ENCODE measurements at places on chromosomes 2 and 18.

DNA sequence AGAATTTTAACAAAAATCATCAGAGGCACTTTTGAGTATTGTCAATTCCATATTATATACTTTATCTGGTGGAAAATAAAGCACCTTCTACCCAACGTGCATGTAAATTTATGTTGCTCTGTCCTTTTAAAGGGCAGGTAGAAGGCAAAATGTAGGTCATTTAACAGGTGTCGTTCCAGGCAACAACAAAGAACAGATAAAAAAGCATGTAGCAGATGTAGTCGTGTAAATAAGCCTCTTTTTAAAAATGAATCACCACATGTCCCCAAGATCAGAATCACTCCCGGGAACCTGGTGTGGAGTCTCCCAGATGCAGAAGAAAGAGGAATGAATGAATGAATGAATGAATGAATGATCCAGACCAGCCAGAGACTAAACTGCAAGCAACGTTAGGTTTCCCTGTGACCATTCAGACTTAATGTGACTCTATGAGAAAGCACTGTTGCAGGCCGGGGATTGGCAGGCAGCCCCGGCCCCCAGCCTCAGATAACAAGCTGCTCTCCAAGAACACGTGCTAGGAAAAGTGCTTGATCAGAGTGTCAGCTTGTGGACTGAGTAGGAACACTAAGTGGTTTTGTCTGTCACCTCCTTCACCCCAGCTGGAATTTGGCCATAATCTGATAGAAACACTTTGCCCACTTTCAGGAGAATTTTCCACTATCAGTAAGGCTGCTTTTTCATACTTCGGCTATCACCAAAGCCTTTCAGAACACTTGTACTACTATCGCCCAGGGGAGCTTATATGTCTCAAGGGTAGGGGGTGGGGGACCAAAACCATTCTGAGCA lies 100.6 kb downstream of the CDK15 start:
- DNase-seq: no peak

GRCh38 chr2:234935311-234935710 lies 16.5 kb upstream of the SH3BP4 start:
- no peak for DNase-seq

- DNase-seq: no peak
These were observed 44.5 kb downstream of the TNS1 start for GRCh38 chr2:217958206-217958883.

- DNase-seq: peak; percentile 30
These were observed 478.2 kb downstream of the PTPRM start for GRCh38 chr18:8045160-8045883.

GRCh38 chr2:72129681-72130340 lies 17.9 kb downstream of the CYP26B1 start:
- no peak for DNase-seq

DNA sequence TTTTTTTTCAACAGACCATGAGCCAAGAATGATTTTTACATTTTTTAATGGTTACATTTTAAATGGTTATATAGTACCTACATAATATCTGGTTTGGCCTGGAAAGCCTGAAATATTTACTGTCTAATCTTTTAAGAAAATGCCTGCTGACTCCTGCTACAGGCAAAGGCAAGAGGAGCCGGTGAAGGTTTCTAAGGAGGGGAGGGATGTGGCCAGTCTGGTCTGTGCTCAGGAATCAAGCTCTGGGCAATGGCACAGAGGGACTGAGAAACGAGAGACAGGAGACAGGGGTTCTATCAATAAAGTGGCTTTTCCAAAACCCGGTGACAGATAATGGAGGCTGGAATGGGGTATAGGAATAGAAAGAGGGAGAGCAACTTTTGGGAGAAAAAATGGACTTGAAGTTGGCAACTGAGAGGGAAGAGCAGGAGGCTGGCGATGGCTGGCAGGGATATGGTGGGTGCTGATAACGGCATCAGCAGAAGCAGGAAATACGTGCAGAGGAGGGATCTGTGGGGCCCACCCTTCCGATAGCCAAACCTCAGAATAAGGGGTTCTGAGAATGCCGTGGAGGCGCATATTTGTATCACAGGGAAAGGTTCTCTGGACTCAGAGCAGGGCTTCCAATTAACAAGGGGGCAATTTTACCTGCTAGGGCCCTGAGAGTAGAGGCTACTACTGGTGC lies 64.0 kb upstream of the DNMT3A start:
- DNase-seq: no peak

- DNase-seq: no peak
These were observed 102.9 kb upstream of the ALPP start for GRCh38 chr2:232275670-232276069.

DNA sequence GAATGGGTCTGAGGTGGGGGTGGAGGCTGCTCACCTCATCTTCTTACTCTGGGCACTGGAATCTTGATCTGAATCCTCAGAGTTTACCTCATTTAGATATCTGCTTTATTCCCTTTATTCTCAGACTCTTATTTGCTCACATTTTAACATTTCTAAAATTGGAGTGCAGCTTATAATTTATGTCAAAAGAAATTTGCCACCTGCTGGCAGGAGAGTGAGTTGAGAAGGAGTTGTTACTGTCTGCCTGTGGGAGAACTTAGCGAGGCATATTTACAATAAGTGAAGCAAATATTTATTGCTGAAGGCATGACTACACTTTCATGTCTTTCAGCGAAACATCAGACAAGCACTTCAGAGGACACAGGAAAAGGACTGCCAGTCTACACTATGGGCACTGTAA lies 16.4 kb upstream of the KIAA2012 start:
- no peak for DNase-seq

- DNase-seq: no peak
These were observed 138.9 kb upstream of the ERBB4 start for GRCh38 chr2:212677466-212677865.

GRCh38 chr2:1591978-1592907 lies 152.1 kb downstream of the PXDN start:
- no peak for DNase-seq

DNA sequence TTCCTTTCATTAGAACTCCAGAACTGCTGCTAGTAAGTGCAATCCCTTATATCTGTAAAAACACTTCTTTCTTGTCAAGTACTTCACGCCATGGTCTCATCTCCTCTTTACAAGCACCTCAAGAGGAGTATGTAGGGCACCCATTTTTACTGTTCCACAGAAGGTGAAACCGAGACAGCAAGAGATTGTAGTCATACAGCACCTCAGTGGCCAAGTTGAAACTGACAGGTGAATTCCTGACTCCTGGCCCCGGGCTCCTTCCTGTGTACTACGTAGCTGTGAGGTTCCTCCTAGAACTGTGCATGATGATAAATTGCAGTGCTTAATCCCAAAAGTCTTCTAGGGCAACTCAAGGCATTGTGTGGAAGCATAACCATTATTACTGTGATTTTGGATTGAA lies 131.5 kb upstream of the MEIS1 start:
- DNase-seq: no peak

DNA sequence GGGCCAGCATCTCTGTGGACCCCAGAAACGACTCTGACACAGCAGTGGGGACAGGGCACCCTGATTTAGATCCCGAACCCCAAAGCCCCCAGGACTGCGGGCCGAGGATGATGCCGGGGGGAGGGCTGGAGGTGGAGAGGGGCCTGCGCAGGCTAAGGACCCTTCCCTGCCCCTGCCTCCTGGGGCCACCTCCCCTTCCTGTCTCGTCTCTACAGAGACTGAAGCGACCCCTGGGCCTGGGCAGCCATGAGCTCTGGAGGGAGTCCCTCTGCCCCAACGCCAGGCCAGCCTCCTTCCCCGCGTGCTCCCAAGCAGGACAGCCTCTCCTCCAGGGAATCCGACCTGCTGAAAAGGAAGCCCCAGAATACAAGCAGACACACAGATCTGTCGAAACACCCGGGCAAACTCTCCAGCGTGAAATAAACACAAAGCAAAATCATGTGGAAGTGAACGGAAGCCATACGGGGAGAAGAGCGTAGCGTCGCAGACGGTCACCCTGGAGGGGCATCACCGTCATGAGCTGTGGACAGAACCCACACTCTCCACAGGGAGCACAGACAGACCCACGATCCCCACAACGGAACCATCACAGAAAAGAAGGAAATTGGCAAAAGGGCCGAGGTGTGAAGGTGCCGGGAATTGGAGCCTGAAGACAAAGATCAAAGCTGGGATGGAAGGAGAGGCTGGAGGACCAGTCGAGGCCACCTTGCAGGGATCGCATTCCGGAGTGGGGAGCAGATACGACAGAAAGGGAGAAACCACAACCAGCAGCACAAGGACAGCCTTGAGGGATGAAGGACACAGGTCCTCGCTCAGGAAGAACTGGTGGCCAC lies 51.0 kb upstream of the CTDP1 start:
- DNase-seq: no peak

DNA sequence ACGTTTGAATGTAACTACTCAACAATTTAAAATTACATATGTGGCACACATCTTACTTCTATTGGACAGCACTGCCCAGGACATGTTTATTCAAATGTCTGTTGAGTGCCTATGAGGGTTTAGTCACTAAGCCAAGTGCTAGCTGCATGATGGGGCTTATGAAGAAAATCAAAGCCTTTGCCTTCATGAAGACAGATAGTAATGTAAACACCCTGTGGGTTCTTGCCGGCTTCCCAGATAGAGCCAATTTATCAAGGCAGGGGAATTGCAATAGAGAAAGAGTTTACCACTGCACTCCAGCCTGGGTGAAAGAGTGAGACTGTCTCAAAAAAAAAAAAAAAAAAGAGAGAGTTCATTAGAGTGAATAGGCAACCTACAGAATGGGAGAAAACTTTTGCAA lies 43.7 kb upstream of the NEB start:
- DNase-seq: no peak

DNA sequence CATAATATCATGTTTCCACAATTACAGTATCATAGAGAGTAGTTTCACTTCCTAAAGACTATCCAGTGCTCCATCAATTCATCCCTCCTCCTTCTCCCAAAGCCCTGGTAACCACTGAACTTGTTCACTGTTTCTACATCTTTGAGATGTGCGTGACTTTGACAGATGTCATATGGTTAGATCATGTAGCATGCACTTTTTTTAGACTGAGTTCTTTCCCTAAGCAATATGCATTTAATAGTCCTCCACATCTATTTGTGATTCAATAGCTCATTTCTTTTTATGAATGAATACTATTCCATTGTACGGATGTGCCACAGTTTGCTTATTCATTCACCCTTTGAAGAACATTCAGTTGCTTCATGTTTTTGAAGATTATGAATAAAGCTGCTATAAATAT lies 560.4 kb upstream of the LRRTM4 start:
- DNase-seq: no peak

DNA sequence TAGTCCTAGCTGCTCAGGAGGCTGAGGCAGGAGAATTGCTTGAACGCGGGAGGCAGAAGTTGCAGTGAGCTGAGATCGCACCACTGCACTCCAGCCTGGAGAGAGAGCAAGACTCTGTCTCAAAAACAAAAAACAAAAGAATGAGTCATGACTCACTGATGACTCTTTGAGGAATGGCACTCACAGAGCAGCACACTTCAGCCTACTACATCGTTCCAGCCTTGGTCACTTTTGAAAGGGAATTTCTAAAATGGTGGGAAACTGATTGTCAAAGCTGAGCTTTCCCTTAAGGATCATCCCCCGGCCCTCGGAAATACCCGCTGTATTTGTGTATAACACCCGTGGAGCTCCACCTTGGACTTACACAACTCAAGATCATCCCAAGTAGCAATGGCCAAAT lies 217.3 kb upstream of the HS6ST1 start:
- peak; percentile 91 for DNase-seq

- no peak for DNase-seq
These were observed 143.8 kb upstream of the APCDD1 start for GRCh38 chr18:10310626-10311025.

- peak; percentile 67 for DNase-seq
These were observed 114.9 kb downstream of the QPCT start for GRCh38 chr2:37459095-37459981.

DNA sequence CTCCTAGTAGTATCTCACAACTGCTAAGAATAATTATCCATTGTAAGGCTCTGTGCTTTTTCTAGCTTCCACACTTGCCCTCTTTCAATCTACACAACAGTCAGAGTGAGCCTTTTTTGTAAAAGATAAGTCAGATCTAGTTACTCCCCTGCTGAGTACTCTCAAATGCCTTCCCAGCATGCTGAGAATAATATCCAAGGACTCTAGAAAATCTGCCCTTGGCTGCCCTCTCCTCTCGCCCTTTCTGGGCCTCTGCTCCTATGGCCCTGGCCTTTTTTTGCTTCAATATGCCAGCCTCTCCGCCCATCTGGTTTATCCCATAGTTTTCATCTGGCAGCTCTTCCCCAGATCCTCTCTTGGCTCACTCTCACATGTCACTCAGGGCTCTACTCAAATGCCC lies 455.9 kb upstream of the UBE2E3 start:
- no peak for DNase-seq

- no peak for DNase-seq
These were observed 40.6 kb upstream of the CSRNP3 start for GRCh38 chr2:165428926-165429325.

DNA sequence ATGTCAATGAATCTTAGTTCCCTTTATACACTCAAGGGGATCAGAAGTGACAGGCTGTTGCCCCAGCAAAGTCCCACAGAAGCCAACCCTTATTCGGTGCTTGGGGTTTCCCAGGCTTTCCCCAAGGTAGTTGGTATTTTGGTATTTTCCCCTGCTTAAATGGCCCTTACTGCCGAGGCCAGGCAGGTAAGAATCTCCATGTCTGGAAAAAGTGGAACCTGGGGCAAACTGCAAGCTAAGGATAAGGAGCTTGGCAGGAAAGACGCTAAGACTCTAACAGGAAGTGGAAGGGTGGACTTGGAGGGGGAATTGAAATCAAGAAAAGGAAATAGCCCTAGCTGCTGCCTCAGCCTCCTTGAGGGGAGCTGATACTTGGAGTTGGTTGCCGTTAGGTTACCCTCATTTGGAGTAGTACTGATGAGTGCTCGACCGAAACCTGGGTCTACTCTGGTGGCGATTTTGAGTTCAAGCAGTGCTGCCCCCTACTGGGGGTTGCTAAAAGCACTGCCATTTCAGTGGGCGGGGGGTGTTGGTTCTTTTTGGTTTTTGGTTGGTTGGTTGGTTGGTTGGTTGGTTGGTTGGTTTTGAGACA lies 3.3 kb upstream of the GPBAR1 start:
- DNase-seq: no peak

DNA sequence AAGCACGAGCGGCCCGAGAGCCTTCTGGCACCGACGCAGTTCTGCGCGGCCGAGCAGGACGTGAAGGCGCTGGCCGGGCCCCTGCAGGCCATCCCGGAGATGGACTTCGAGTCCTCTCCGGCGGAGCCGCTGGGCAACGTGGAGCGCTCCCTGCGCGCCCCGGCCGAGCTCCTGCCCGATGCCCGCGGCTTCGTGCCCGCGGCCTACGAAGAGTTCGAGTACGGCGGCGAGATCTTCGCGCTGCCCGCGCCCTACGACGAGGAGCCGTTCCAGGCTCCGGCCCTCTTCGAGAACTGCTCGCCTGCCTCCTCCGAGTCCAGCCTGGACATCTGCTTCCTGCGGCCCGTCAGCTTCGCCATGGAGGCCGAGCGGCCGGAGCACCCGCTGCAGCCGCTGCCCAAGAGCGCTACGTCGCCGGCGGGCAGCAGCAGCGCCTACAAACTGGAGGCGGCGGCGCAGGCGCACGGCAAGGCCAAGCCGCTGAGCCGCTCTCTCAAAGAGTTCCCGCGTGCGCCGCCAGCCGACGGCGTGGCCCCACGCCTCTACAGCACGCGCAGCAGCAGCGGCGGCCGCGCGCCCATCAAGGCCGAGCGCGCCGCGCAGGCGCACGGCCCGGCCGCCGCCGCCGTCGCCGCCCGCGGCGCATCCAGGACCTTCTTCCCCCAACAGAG lies 70.4 kb downstream of the ARHGEF33 start:
- no peak for DNase-seq

- DNase-seq: no peak
These were observed 69.9 kb upstream of the SLC1A4 start for GRCh38 chr2:64919261-64919660.

- DNase-seq: no peak
These were observed 456.1 kb downstream of the LPIN1 start for GRCh38 chr2:12202313-12203075.

- DNase-seq: no peak
These were observed 26.7 kb downstream of the AGPS start for GRCh38 chr2:177419274-177419673.
